ENCODE measurements at places on chromosomes 1 and 21. TPM values are rescaled to one million over a fixed set of nuclear protein-coding genes. Genes with fewer than 3 reads are reported as not detected.

Gene WNT3A
- not detected for total RNA-seq

Gene KHDRBS1
- 50.5 TPM for total RNA-seq

Gene CRTC2
- total RNA-seq = 5.0 TPM

Gene PPFIA4
- under 0.01 TPM for total RNA-seq

Gene FCN3
- 0.32 TPM for total RNA-seq

Gene DHX9
- total RNA-seq = 144 TPM

Gene MIER1
- 16.5 TPM for total RNA-seq

Gene KRTAP13-2
- not detected for total RNA-seq

Gene OVAAL
- not detected for total RNA-seq

Gene BRINP3
- not detected for total RNA-seq

Gene NGF
- total RNA-seq = 0.13 TPM

Gene SLC9C2
- under 0.01 TPM for total RNA-seq

Gene PLD5
- total RNA-seq = not detected

Gene FAM229A
- 0.65 TPM for total RNA-seq

Gene HES5
- under 0.01 TPM for total RNA-seq

Gene ASTN1
- not detected for total RNA-seq

Gene PRDX6
- 154 TPM for total RNA-seq

Gene SLAMF1
- not detected for total RNA-seq

Gene DNASE2B
- under 0.01 TPM for total RNA-seq

Gene HSD3B1
- not detected for total RNA-seq

Gene NUF2
- total RNA-seq = 14.2 TPM

All from bladder microvascular endothelial cell (primary cell).